ENCODE measurements at places on chromosomes 1 and 21. TPM values are rescaled to one million over a fixed set of nuclear protein-coding genes. Genes with fewer than 3 reads are reported as not detected.

GRCh38 chr1:998995-999724 is 737 bp downstream of the HES4 start:
- DNase-seq, result peak; percentile 25

- no peak for DNase-seq
Measured at GRCh38 chr1:98382986-98383740, 278.4 kb upstream of the SNX7 start.

GRCh38 chr21:44835647-44835973 is 17.7 kb upstream of the SUMO3 start:
- no peak for DNase-seq

DNA sequence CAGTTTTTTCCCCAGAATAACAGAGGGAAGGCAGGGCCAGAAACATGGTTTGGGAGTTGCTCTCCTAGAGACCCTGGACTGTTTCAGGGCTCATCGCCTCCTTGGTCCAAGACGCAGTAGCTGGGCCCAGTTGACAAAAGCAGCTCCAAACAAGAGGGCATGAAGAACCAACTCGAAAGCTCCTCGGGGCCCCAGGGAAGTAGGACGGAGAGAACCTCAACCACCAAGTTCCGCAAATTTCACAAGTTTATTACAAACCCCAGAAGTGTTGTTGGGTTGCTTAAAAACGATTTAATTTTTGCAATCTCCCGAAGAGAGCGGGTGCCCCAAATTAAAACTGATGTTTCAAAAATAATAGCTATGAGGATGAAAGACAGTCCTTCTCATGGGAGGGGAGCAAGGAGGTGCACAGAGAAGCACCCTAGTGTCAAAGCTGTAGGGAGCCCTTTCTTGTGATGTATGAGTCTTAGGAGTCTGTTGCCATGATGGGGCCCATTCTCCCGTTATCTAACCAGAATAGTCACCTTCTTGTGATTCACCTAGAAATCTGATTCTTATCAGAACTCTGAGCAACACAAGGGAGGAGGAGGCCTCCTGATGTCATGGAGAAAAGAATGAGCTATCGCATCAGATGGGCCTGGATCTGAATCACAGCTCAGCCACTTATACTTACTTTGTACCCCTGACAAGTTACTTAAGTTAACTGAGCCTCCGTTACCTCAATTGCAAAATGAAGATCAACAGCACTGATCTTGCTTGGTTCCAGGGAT is 165.7 kb upstream of the IRF2BP2 start:
- DNase-seq, result no peak

- DNase-seq, result no peak
Measured at GRCh38 chr1:222787729-222788128, 27.1 kb upstream of the DISP1 start.

GJC2 gene
- 0.72 TPM for total RNA-seq

GRCh38 chr1:59431566-59432294 is 134.8 kb downstream of the FGGY start:
- DNase-seq, result no peak

- peak; percentile 73 for DNase-seq
Measured at GRCh38 chr1:167635156-167635648, 5.2 kb downstream of the RCSD1 start.

DNA sequence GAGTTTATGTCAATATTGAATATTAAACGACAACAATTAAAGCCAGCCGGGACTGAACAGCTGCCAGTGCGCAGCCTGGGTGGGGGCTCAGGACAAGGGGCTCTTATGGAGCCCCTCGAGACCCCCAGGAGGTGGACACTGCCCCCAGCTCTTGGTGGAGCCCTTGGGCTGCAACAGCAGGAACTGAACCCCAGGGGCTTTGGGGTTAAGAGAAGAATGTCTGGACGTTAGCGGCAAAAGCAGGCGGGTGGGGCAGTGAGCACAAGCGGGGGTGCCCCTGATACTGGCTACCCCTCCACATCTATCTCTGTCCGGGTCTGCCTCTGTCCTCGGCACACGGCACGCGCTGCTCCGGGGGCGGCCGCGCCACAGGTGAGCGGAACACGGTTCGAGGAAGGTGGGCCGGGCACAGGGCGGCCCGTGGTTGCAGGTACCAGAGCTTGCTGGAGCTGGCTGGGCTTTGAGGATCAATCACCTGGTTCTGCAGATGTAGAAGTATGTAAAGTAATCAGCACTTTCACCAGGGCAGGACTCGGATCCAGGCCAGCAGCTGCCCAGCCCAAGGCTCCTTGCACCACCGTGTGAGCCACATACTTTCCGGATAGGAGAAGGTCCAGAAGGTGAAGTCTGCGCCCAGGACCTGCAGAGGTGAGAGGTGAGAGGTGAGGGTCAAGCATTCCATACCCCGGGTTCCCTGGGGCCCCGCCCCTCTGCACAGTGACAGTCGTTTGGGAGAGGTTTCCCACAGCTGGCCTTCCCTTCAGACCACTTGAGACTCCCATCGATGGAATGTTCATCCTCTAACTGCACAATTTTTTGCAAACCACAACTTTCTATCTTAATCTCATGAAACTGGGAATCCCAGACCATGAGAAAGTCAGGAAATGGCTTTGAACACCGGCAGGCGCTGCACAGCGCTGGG is 12.4 kb upstream of the POFUT2 start:
- DNase-seq, result no peak
